CD14-positive monocyte (primary cell): ENCODE measurements at places on chromosomes 5 and 9.

DNA sequence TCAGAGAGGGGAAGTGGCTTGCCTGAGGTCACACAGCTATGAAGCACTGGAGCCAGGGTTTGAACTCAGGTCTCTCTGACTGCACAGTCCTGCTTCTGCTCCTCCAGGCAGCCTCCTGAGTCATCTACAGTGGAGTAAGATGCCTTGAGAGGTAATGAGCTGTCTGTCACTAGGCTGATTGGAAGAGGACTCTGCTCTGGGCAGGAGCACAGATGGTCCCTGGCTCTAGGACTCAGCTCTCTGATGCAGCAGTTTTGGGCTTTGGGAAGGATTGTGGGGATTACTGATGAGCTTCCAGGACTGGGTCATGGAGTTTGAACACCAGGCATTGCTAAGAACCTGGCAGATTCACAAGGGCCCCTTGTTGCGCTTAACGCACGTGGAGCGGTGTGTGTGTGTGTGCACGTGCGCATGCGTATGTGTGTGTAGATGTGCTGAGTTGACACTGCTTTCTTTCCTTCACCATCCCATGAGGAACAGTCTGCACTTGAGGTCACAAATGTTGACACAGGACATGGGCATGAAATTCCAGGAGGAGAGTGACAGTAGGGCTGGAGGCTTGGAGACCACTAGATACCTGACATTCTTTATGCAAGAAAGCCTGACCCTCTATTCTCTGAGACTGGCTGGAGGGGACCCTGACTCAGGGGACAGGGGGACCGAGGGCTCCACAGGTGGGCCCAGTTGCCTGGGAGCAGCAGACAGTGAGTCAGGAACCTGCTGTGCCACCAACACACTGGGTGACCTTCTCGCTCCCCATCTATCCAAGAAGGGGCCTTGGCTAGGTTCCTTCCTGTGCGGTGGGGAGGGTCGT lies 170.5 kb downstream of the RGS3 start:
- DNase-seq, result peak; percentile 39

GRCh38 chr9:98321269-98321668 lies 65.8 kb upstream of the TBC1D2 start:
- DNase-seq, result no peak

- DNase-seq, result no peak
These were observed 183.3 kb downstream of the DIRAS2 start for GRCh38 chr9:90459321-90459720.

- DNase-seq, result no peak
These were observed 1.6 kb downstream of the SET start for GRCh38 chr9:128690684-128691034.

GRCh38 chr5:179564526-179564925 lies 14.2 kb downstream of the RUFY1 start:
- no peak for DNase-seq

- peak; percentile 79 for DNase-seq
These were observed 48.5 kb downstream of the NEK6 start for GRCh38 chr9:124306098-124306735.

- DNase-seq, result no peak
These were observed 39.1 kb upstream of the RASGRF2 start for GRCh38 chr5:80921026-80921425.

GRCh38 chr9:8926461-8926860 lies 1126.9 kb upstream of the DMAC1 start:
- no peak for DNase-seq

DNA sequence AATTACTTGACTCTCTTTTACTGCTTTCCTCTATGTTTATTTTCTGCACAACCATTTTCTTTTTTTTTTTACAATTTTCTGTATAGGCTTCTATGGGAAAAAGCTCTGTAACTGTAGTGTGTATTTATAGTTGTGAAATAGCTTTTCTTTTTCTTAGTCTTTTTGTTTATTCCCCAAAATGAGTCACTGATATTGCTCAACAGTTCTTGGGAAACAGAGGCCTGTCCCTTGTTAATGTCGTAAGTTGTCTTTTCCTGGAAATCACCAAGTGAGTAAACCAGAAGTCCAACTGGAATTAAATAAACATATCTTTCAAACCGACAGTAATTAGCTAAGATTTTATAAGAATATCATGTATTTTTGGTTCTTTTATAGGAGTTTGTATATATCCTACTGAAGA lies 325.1 kb upstream of the PRR16 start:
- DNase-seq, result peak; percentile 98

DNA sequence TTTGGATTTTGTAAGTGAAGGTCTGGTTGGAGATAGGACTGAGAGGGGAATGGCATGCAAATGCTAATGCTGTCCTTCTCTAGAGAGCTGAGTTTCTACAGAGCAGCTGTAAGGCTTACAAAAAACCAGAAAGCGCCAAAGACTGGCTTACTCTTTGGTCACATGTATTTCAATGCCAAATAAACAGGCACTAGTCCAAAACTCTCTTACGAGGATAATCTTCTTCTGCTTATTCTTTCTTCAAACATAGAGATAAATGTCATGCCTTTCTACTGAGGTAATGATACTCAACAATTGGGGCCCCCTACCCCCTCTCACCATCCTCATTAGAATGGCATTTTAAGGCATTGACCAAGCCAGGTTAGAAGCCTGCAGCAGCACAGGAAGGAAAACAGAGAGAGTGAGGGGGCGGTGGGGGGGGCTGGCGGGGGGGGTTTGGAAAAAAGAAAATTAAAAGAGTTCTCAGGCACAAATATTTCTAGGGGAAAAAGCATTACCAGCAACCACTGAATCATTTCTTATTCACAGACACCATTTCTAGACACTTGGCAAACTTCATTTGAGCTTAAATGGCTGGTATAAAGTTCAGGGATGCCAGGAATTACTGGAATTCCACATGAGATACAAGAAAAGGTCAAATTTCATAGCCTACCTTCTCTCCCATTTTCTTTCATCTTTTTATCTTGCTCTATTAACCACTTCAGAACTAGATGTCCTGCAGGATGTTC lies 34.0 kb downstream of the PUM3 start:
- DNase-seq, result no peak

DNA sequence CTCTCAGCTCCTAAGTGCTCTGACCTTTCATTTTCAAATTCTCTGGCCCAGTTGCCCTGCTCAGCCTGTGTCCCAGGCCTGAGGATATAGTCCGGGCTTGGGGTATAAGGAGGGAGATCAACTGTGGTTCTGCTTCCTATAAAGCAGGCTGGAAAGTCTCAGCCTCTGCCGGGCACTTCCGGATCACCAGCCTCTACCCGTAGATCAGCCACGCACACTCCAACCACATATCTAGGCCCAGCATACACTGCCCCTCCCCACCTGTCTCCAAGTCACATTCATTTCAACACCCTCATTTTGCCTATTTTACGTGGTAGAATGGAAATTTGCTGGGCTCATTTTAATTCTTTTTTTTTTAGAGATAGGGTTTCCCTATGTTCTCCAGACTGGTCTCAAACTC lies 3.1 kb downstream of the ZER1 start:
- DNase-seq, result no peak

DNA sequence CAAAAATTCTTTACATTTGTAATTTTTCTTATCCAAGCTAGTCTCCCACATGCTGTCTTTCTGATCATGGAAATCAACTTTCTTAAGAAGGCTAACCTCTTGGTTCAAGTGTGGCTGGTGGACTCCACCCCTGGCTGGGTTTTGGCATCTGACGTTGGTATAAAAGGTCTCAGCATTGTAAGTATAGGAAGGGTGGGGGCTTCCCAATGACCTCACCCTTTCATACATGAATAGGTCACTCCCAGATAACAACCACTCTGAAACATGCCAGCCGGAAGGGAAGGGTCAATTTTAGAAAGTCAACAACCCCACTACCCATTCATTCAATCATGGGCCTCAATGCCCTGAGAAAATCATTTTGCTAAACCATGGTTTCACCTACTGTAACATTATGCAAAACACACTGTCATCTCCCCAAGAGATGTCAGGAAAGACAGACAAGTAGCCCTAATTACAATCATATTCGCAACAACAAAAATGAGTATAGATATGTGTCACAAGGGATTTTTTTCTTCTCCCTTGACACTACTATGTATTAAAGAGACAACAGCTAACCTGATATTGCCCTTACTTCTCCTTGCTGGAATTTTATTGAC lies 31.9 kb upstream of the PCSK5 start:
- no peak for DNase-seq

DNA sequence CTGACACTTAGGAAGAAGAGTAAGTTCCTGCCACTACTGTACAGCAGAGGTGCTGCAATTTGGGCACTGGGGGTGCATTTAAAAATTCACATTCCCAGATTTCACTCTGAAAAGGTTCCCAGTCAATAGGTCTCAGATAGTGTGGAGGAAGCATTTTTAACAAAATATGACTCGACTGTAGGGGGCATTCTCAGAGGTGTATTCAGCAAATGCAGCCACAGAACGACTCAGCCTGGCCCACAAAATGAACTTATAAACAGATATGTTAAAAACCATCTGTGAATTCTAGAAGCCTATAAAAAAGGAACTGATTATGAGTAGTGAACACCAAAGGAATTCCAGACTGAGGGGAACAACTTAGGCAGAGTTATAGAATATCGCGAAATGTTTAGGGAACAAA lies 31.1 kb downstream of the MLLT3 start:
- DNase-seq, result no peak

DNA sequence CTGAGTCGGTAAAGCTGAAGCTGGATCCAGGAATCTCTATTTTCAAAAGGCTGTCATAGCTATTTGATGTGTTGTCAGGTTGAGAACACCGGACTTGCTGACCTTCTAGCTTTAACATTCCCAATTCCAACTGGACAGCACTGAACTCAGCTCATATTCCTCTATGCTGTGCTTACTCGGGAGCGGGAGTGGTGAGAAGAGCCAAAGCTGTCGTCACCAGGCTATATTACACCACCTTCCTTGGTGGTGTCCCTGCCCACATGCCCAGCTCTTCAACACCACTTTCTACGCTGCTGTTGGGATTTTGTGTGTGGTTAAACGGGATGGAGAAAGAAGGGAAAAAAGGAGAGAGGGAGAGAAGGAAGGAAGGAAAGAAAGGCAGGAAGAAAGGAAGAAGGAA lies 653.6 kb downstream of the RAB3C start:
- DNase-seq, result no peak

GRCh38 chr5:158943057-158943456 lies 156.7 kb downstream of the EBF1 start:
- DNase-seq, result no peak

DNA sequence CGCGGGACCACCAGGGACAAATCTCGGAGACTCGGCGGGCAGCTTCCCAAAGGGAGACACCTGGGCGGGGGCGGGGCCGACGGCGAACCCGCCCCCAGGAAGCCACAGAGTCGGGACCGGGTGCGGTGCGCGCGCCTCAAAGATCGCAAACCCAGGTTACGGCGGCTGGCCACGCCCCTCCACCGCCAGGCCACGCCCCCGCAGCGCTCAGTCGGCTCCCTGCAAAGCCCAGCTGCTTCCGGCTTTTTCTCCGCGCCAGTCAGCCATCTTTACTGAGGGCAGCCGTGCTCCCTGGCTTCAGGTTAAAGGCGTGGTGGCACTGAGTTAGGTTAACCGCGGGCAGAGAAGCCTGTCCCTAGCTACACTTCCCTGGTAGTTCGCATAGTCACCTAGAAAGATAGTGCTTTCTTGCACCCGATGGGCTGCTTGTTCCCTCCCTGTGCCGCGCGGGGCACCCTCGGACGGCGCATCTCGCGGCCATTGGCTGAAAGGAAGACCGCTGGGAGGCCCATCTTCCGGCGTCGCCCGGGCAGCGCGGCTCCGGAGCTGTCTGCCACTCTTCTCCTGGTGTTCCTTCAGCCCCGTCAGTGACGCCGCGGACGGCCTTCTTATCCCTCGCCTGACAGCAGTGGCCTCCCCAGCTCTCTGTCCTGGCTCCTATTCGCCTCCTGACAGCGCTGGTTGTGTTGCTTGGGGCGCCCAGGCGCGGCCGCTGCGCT lies at the start of gene TBC1D2:
TSS of gene TBC1D2 (minus strand) at position 72 of the 719 bp plus-strand sequence. CDS start 108 bp downstream, outside the sequence.
- DNase-seq, result peak; percentile 92

- no peak for DNase-seq
These were observed 89.6 kb downstream of the RIC1 start for GRCh38 chr9:5718296-5719032.
